ENCODE measurements at places on chromosomes 12 and 14.

GRCh38 chr12:60231976-60232907 is 636.4 kb downstream of the SLC16A7 start:
- no peak for DNase-seq

- DNase-seq = no peak
These were observed 46.3 kb downstream of the PPP2R5E start for GRCh38 chr14:63496837-63497400.

DNA sequence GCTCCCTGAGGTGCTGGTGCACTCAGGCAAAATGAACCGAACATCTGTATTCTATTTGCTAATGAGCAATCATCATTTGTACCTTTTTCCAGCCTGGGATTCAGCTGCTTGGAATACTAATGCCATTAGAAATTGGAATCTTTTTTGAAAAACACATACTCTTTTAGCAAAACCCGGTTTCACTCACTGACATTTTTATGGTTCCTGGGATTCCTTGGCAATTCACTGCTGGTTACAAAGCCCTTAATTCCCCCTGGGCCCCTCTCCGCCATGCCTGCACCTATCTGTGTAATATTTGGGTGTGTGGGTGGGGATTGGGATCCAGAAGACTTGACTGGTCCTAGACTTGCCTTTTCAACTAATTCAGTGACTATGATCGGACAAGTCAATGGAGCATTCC is 199.1 kb downstream of the FOXN3 start:
- DNase-seq = no peak

- no peak for DNase-seq
These were observed 358.7 kb downstream of the RAD51B start for GRCh38 chr14:68178282-68178681.

- no peak for DNase-seq
These were observed 425.9 kb upstream of the TBX3 start for GRCh38 chr12:115109863-115110262.

- no peak for DNase-seq
These were observed 43.0 kb downstream of the RASSF8 start for GRCh38 chr12:26001530-26001929.

GRCh38 chr12:16763901-16764300 is 157.9 kb upstream of the LMO3 start:
- DNase-seq = no peak

DNA sequence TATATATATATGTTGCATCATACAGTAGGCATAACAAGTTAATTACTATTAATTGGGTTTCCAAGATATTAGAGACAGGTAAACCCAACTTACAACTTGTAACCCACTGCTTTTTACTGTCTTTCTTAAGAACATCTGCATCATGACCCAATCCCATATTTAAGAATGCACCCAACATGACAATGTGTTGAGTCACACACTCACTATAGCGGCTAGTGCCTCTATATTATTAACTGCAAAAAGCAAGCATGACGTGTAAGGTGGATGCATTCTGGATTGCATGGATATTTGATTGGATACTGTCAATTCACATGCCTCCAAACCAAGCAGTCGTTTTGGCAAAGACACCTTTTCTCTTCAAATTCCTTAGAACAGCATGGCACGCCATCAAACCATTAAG is 68.2 kb downstream of the KSR2 start:
- DNase-seq = no peak

DNA sequence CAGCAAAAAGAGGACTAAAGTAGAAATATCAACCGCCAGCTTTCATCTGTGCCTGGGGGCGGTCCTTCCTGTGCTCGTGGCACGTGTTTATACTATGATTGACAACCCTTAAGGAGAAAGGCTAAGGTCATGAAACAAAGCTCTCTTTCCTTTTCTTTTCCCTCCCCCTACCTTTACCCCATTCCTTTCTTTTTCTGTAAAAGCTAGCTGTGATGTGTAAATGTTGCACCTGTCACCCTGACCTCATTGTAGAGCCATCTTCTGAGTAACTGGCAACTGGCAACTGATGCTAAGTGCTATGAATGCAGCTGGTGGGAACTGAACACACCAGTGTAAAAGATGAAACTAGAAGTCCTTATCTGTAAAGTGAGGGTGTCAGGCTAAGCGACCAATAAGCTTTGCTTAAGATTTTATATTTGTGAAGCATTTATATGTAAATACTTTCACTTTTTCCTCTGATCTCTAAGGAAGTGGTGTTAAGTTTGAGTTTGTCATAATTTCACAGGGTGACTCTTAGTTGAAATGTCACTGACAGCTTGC is 102.8 kb upstream of the BCAT1 start:
- DNase-seq = peak; percentile 8

GRCh38 chr12:89247967-89248366 is 104.3 kb downstream of the DUSP6 start:
- DNase-seq = no peak

GRCh38 chr14:85601246-85601645 is 71.3 kb downstream of the FLRT2 start:
- no peak for DNase-seq

- no peak for DNase-seq
These were observed 116.5 kb downstream of the RFLNA start for GRCh38 chr12:124411281-124411878.

- no peak for DNase-seq
These were observed 703 bp downstream of the ASCL4 start for GRCh38 chr12:107775093-107775721.

DNA sequence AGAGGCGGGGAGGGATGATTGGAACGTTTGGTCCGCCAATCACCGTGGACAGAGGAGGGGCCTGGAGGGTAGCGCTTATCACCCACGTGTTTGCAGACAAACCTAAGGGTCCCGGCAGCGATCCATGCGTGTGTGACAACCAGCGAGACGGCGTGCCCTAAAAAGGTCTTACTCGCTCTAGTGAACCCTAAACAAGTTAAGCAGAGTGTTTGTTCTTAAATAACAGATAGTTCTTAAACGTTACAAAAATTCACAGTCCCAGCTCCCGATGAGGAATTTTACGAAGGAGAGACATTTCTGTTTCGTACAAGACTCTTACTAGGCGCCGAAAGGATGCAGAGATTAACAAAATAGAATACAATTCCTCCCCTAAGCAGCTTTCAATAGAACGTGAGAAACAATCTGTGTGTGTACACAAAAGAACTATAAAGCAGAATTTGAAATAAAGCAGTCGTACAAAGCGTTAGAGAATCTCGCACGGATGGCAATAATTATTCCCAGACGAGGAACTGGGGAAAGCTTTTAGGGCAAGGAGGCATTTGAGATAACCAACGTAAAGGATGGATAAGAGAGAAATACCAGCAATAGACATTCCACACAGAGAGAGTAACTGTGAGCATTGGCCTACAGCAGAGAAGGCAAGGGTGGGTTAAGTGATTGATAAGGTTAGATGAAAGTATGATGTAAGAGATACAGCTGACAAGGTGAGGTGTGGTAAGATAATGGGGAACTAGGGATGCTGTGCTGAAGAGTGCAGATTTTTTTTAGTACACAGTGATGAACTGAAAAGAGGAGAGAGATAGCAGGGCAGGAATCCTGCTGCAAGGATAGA is 831 bp upstream of the RPS6KA5 start:
- DNase-seq = no peak

DNA sequence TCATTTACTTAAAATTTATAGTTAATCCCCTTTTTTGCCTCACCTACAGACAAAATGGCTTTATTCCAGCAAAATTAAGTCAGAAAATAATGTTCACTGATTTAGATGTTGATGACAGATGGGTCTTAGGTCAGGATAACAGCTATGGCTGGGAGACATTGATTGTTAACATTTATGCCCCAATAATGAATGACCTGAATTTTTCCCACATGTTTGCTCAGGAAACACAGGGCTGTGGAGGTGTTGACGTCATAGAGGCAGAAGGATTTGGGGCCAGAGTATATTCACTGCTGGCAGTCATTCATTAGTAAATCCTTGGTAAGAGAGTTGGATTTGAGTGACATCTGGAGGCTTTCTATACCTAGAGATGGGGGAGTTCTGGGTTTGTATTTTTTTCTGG is 121.3 kb downstream of the PDE3A start:
- DNase-seq = no peak

DNA sequence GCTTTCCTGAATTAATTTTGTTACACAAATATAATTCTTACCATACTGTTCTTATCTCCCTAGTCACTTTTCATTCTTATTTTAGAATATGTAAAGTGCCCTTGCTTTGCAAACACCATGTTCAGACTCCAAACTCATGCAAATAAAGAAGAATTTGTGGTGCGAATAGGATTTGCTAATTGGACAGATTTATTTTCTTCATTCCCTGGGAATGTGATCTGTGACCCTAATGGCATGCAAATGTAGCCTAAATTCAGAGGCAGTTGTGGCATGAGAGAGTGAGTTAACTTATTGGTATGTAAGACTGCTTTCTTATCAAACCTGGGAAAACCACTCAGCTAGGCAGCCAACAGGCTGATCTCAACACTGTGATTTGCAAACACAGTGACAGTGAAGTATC is 10.0 kb downstream of the CAPZA3 start:
- no peak for DNase-seq

DNA sequence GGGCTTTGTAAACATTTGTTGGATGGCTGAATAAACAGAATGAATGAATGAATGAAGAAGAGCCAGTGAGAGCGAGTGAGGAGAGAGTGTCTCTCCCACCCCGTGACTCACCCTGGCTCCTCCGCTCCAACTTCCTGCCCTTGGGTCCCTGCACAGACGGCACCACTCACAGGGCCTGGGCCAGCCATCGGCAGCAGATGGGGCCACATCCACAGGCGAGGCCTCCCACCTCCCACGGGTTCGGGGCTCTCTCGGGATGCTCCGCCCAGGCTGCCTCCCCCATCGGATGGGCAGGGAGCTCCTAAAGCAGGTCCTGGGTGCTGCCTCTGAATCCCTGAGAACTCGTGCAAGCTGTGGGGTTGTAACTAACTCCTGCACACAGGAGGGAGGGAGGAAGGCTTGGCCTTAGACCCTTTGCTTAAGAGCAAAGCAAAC is 41.3 kb downstream of the CCNK start:
- no peak for DNase-seq

DNA sequence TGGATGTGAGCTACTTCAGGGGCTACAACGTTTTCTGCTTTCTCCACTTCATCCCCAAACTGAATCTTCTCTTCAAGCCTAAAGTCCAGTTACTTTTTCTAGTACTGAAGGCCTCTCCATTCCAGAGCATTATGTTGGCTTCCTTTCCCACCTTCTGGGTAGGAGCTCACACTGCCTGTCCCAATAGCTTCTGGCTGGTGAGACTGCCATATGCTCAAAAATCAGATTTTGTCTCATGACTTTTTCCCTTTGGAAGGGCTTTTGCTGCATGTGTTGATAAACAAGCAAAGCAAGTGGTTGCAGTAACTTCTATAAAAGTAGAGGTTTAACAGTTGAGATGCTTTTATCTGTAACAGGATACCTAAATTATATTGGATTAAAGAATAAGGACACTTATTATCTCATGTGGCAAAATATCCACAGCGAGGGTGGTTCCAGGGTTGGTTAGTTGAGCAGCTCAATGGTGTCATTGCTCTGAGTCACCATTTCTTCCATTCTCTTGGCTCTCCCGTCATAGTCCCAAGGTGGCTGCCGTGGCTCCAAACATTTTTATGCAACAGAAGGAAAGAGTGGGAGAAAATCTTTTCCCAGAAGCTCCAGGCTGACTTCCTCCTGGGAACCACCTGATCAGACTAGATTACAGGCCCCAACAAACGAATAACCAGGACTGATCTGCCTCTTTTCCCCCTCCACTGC is 15.1 kb upstream of the PPFIBP1 start:
- DNase-seq = no peak

DNA sequence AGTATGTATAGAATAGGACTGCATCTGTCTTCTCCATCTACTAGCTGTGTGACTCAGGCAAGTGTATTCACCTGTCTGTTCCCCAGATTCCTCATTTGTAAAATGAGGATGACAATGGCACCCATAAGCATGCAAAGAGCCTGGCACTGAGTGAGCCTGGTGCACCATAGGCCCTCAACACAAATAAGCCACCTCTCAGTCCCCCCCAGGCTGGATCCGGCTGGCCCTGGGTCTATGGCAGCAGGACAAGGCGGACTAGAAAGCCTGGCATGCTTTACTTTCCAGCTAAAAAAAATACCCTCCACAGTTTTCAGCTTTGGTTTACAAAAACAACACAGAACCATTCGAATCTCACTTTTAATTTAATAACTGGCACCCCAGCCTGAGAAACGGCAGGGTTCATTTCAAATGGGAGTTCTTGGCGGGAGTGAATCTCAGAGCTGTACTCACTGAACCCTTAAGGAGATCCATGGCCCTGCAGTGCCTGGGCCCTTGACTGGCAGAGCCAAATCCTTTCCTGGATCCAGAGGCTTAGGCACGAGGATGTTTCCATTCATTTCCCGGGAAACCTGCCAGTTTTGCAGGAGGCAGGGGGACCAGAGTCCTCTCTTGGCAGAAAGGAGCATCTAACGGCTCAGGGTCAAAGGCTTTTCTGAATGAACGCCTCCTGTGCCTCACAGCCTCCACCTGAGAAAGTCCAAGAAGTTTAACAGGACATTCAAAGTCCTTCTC is 17.7 kb downstream of the SYNE3 start:
- DNase-seq = no peak

- DNase-seq = peak; percentile 31
These were observed 75.7 kb downstream of the MYRFL start for GRCh38 chr12:69900720-69901131.

- DNase-seq = no peak
These were observed 51.0 kb downstream of the PTGER2 start for GRCh38 chr14:52365071-52365470.

- no peak for DNase-seq
These were observed 51.4 kb downstream of the ERH start for GRCh38 chr14:69346710-69347109.

DNA sequence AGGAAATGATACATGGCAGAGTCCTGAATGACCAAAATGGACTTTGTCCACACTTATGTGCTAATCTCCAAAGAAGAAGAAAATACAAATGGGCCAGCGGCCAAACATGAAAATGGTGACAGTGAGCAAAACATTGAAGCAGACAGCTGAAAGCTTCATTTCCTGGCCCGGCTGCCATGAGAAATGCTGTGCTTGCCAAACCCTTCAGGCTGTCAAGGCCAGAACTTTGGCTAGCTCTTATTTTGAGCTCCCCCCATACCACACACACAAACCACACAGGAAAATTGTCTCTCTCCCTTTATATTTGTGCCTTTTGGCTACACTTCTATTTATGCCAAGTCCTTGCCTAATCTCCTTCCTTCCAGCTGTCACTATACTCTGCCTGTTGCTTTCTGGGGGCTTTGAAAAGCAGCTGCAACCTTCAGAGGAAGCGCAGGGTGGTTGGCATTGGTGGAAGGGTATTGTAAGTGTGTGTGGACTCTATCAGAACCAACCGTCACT is 323.8 kb downstream of the RAD51B start:
- DNase-seq = no peak

- no peak for DNase-seq
These were observed 93.8 kb downstream of the TRAFD1 start for GRCh38 chr12:112219195-112219594.

GRCh38 chr12:122327014-122327413 is 60.7 kb upstream of the VPS33A start:
- no peak for DNase-seq

- no peak for DNase-seq
These were observed 1087.4 kb upstream of the FLRT2 start for GRCh38 chr14:84442521-84442920.

GRCh38 chr12:269191-269590 is 6.6 kb upstream of the SLC6A13 start:
- no peak for DNase-seq

All from stimulated activated CD8-positive, alpha-beta memory T cell treated with anti-CD3 and anti-CD28 coated beads, Interleukin-4, amount 100 ng/mL, for 1 hour (primary cell).